HAP-1 (cell line): ENCODE measurements at places on chromosomes 5 and 9.
A peak's percentile ranks its signal among the peaks of the same experiment; 100 is the strongest.

GRCh38 chr5:15020736-15021135 is 149.2 kb upstream of the ANKH start:
- DNase-seq: no peak

- no peak for DNase-seq
Measured at GRCh38 chr9:125176636-125177035, 13.0 kb downstream of the PPP6C start.

- DNase-seq: no peak
Measured at GRCh38 chr9:107462691-107463090, 26.9 kb downstream of the KLF4 start.

GRCh38 chr9:134515026-134515821 is 126.4 kb upstream of the COL5A1 start:
- no peak for DNase-seq

DNA sequence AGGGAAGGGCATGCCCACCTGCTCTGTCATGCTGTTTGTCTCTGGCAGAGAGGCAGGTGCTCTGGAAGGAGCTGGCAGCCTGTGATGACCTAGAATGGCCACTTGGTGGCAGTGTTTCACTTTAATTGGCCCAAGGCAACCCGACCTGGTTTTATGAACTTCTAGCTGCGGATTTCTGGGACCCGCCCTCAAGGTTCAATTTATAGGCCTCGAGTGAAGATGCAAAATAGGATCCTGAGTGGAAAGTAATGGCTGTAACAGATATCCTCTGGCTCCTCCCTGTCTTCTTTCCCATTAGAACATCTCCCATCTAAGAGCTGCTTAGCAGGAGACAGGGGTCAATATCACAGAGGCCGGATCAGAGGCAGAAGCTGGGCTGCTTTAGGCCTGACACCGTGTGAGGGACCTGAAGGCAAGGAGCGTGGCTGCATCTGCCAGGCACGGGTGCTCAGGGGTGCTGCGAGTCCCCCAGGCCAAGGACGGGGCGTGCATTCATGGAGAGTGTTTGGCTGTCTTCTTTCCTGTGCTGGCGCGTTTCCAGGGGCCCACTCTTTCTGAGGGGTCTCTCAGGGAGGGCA is 56.7 kb upstream of the SLC28A3 start:
- DNase-seq: peak; percentile 63

DNA sequence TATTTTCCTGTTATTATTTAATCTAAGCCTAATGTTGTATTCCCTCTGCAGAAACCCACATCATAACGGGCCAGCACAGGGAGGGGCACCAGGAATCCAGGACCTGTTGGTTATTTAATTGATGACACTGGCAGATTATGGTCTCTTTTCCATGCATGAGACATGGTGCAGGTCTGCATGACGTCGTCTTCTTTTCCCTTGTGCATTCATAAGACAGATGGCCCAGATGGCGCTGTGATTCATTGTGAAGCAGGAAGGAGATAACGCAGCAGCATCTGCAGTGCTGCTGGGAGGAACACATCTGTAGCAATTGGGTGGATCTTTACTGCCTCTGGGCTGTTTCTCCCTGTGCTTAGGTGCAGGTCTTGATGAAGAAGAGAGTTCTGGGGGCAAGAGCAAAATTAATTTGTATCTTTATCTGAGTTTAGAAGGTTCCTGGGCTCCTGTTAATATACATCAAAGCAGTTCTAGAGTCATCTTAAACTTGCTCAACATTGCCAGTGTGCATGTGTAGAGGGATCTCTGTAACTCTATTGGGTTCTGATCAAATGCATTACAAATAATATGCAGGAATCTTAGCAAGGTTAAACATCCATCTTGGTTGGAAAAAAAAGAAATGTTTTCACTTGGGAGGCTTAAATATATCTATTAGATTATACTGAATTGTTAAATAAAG is 176.1 kb downstream of the PCSK1 start:
- DNase-seq: no peak

- peak; percentile 42 for DNase-seq
Measured at GRCh38 chr5:91313757-91314673, 69.1 kb downstream of the ARRDC3 start.

- DNase-seq: no peak
Measured at GRCh38 chr5:83482961-83483360, 11.4 kb downstream of the VCAN start.

GRCh38 chr5:58048185-58048925 is 411.5 kb downstream of the PLK2 start:
- no peak for DNase-seq
